ENCODE measurements at places on chromosomes 1 and 21.

- DNase-seq: no peak
These were observed 57.2 kb downstream of the AKT3 start for GRCh38 chr1:243792891-243793290.

DNA sequence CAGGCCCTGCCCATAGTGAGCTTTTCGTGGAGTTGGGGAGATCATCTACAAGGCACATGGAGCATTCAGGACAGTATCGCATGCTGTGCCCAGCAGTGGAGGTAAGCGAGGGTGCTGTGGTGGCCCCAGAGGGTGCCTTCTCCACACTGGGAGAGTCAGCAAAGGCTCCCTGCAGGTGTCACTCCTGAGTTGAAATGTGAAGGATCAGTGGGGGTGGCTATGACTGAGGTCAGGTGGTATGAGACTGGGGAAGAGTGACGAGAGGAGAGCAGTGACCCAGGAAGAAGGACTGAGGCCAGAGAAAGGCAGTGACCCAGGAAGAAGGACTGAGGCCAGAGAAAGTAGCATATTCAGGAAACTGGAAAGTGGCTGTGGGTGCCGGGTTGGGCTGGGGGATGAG lies 53.0 kb downstream of the SPAG17 start:
- DNase-seq: no peak

GRCh38 chr1:108051631-108052377 lies 86.8 kb upstream of the VAV3 start:
- no peak for DNase-seq

GRCh38 chr1:40905061-40905460 lies 42.9 kb upstream of the CITED4 start:
- no peak for DNase-seq

DNA sequence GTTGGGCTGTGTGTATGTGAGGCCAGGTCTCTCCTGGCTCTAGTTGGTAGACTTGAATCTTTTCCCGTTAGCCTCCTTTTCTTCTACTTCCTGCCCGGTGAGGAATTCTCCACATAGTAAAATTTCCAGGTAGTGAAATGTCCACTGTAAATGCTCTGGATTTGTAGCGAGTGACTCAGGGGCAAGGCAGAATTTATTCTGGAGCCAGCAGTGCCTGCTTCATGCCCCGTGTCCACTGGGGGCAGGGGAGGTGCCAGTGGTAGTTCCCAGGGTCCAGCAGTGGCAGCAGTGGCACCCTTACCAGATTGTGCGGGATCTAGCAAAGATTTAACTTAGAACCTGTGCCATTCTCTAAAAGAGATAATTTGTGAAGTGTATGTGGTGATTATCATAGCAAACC lies 74.5 kb upstream of the USP24 start:
- DNase-seq: no peak

GRCh38 chr1:218679391-218679790 lies 334.3 kb downstream of the TGFB2 start:
- no peak for DNase-seq

DNA sequence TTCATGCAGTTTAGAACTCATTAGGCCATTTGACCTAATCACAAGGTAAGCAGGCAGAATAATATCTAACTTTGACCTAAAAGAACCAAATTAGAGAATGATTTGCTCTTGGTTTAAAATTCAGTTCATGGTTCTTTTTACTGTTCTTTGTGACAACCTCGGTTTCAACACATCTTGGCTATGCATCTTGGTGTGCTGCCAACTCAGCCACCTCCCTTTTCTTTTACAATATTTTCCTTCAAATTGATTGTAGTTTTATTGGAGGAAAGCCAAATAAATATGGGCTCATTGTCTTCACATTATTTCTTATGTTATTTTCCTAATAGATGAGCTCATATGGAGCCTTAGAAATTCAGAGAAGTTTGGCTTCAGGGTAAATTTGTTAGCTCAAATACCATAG lies 338.3 kb downstream of the SIPA1L2 start:
- DNase-seq: peak; percentile 18

DNA sequence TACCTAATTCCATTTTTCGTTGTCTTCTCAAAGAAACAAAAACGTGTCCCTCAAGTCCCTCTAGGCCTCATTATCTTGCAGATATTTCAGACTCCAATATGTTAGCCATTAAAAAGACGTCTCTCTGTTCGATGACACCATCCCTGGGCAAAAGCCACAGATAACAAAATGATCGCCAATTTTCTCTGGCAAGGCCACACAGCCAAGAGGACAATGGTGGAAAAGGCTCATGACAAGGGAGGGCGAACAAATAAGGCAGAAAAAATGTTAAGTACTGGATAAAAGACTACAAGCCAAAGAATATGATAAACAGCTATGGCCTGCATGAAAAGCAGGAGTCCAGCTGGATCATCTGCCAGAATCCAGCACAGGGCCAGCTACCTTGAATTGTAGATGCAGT lies 82.9 kb downstream of the TBX15 start:
- no peak for DNase-seq

All from lung microvascular endothelial cell (primary cell).